Suppressor macrophage treated with lipopolysaccharide for 4 hours (primary cell): ENCODE measurements at places on chromosomes 6 and 20.

GRCh38 chr6:3351829-3352524 is 93.2 kb downstream of the PSMG4 start:
- DNase-seq, result no peak

- no peak for DNase-seq
Observed at GRCh38 chr20:46999801-47000465, 105.3 kb downstream of the EYA2 start.

DNA sequence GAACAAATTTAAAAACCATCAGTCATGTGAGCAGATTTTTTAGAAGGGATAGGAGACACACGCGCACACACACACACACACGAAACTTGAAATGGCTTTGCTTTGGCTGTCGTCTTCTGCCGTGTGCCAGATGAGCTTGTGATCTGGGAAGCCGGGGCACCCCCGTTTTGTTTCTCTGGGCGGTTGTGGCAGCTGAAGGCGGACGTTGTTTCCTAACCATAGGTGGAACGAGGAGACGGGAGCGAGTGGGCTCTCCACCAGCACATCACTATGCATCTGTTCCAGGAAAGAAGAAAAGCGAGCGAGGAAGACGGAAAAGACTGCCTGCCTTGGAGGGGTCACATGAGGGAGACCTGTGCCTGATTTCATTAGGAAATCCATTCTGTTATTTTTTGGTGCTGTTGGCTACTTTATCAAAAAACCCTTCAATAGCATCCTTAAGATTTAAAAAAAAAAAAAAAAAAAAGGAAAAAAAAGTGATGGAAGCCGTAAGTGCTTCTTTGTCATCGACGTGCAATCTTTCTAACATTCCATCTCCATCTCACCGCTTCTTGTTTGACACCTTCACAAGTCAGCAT is 142.1 kb downstream of the DTNBP1 start:
- no peak for DNase-seq

DNA sequence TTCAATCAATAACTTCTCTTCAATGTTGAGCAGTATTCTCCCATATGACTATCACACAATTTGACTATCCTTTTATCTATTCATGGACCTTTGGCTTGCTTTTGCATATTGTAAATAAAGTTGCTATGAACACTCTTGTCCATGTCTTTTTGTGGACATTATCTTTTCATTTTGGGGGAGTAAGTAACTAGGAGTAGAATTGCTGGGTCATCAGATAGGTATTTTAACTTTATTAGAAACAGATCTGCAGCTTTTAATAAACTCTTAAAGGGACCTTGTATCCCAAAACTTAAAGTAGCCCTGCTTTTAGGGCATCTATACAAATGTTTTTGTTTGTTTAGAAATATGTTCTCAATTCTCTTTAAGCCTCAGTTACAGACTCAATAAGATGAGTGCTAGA is 614.2 kb upstream of the CITED2 start:
- no peak for DNase-seq

- DNase-seq, result peak; percentile 23
Observed at GRCh38 chr20:20582734-20583133, 129.7 kb downstream of the RALGAPA2 start.

- no peak for DNase-seq
Observed at GRCh38 chr6:98942263-98942803, 5.4 kb downstream of the FBXL4 start.

- DNase-seq, result no peak
Observed at GRCh38 chr20:62892348-62893304, 31.0 kb upstream of the TCFL5 start.

DNA sequence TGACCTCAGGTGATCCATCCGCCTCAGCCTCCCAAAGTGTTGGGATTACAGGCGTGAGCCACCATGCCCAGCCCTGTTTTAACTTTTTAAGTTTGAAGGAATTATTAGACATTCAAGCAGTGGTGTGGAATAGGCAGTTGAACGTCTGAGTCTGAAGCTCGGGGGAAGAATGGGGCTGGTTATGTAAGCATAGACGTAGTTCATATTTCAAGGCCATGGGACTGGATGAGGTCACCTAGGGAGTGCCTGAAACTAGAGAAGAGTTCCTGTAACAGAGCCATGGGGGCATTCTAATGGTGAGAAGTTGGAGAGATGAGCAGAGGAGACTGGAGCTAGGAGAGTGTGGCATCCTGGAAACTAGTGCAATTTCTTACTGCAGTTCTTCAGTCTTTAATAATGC is 6.4 kb downstream of the CDKAL1 start:
- peak; percentile 62 for DNase-seq

- peak; percentile 36 for DNase-seq
Observed at GRCh38 chr6:161748535-161749416, 474.9 kb upstream of the AGPAT4 start.

GRCh38 chr6:156555116-156555515 is 222.1 kb upstream of the ARID1B start:
- no peak for DNase-seq

DNA sequence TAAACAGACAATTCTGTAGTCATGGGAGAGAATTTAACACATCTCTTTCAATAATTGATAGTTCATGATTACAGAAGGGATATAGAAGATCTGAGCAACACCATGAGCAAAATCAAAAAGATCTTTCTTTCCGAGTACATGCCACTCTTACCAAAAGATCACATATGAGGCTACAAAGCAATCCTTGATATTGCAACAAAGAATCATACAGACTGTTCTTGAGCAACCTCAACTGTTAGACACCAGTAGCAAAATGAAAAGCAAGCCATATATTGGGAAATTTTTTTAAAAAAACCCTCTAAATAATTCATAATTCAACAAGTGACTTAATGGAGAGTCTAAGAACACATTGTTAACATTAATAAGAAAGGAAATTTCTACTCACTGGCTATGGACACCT is 3.6 kb upstream of the CD83 start:
- DNase-seq, result peak; percentile 67

- DNase-seq, result no peak
Observed at GRCh38 chr6:159934181-159934580, 34.7 kb upstream of the IGF2R start.

DNA sequence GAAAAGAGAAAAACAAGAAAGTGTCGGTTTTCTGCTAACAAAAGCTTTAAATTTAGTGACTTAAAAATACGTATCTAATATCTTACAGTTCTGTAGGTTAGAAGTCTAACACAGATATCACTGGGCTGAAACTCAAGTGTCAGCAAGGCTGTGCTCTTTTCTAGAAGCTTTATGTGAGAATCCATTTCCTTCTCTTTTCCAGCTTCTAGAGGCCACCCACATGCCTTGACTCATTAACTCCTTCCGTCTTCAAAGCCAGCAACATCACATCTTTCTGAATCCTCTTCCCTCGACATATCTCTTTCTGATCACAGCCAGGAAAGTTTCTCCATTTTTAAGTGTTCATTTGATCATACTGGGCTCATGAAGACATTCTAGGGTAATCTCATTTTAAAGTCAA is 262.0 kb downstream of the MAFB start:
- DNase-seq, result peak; percentile 77

- DNase-seq, result no peak
Observed at GRCh38 chr6:38198219-38198618, 378.7 kb downstream of the ZFAND3 start.

DNA sequence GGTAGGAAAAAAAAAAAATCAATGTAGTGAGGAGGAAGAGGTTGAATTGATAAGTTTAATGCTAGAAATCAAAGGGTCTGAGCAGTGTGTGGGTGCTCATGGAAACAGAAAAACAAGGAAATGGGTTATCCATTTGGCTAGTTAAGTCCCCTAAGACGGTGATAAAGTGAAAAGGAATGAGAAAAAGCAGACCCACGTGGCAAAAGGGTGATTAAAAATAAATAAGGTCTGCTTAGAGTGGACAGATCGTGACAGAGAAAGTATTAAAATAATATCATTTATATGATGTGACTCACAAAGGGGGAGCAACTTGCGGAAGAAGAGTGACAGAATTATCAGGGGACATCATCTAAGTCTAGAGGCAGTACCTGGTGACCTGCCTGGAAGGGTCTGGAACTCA is 251.7 kb upstream of the THEMIS start:
- no peak for DNase-seq

DNA sequence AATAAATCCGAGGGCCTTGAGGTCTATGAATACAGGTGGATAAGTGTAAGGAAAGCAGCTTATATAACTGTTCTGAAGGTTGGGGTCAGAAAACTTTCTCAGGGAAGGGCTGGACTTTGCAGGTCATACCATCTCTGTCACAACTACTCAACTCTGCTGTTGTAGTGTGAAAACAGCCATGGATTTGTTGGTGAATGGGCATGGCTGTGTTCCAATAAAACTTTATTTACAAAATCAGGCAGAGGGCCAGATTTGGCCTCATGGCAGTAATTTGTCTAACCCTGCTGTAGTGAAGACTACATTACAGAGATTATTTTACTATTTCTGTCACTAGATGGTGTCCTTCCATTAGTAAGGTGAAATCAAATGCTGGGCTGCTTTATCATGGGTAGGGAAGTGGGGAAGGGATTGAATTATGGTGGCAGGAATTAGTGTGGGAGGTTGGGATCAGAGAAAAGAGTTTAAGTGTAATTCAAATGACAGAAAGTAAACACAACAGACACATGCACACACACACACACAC is 409.6 kb upstream of the CHD6 start:
- DNase-seq, result no peak

GRCh38 chr6:56416247-56416646 is 168.9 kb upstream of the COL21A1 start:
- DNase-seq, result no peak

DNA sequence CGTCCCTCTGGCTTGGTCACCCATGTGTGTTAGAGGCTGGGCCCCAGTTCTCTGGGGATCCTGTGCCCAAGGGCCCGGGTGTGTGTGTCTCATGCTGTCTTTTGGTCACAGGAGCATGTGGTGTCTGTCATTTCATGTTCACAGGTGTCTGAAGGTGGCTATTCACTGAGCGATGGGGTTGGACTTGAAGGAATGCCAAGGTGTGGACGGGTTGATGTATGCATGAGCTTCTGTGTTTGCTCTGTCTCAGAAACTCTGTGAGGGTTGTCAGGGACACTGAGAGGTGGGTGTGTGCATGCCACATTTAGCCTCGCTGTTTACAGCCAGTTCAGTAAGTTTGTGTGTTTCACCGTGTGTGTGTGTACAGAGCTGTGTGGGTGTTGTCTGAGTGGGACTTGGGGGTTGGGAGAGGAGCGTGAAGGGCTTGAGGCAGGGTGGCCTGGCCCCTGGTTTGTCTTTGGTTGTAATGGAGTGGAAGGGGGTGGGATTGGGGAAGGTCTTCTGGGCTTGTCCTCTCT is 1.2 kb downstream of the DDR1 start:
- no peak for DNase-seq

DNA sequence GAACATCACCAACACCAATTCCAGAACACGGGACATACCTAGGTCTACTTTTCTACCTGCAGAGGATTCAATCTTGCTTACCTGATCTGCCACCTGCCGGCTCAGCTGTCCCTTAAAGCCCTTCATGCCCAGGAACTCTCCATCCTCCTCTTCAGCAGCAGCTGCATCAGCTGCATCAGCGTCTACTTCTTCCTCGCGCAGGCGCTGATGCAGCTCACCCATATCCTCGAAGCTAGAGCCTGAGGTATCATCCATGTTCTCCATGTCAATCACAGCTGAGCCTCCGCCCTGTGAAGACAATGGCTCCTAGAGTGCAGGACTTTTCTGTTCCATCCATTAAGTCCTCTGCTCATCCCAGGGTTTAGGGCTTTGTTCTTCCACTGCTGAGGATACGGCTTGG is 918 bp downstream of the YIPF3 start:
- DNase-seq, result no peak

- DNase-seq, result no peak
Observed at GRCh38 chr6:124389127-124389526, 573.1 kb upstream of the RNF217 start.

DNA sequence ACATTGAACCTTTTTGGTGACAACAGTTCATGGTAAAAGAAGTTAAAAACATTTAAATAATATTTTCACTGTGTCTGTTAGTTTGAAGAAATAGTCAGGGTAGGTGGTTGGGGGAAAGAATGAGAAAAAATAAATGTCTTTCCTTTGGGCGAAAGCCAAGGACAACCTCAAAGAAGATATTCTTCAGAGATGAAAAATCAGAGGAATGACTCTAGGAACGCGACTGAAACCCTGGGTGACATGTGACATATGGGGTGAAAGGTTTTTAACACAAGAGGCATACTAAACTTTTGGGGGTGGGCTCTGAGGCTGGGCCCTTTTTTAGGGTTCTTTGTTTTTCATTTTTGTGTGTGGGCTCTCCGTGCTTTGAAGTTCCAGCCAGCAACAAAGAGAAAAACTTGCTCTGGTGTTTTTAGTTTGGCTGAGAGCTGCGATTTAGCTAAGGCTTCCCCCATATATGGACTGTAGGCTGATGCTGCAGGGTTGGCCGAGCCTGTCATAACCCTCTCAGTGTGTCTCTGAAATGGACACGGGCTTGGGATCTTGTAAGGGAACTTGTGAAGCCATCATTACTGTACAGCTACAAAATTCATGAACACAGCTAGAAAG is 610.1 kb upstream of the ARID1B start:
- no peak for DNase-seq

DNA sequence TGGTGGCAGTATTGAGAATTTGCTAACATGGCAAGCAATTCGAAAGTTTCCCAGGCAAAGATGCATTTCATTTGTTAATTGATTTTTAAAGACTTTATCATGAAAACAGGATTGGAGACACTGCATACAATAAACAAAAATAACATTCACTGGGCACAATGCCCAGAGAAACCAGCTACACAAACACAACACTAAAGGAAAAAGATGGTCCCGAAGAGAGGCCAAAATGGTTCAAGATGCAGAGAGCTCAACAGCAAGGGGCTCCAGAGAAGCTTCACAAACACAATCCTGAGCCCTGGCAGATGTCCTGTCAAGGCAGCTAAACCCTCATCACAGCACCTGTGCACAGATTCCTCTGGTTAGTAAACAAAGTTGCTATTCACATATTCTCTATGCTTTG is 79.3 kb downstream of the INSM1 start:
- no peak for DNase-seq

GRCh38 chr20:11986954-11987353 is 69.3 kb downstream of the BTBD3 start:
- no peak for DNase-seq

DNA sequence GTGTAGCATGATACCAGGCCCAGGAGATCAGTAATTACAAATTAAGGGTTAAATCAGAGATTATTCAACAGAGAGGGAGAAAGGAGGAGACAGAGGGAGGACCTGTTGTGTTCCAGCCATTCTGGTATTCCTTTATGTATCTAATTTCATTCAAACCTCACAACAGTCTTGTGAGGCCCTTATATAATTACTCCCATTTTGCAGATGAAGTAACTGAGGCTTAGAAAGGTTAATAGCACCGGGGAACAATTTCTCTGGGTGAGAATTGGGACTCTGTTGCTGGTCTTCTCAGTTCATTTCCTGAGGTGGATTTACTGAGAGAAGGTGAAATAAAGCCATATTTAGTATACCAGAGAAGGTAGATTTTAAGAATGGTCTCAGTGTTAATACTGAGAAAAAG is 66.6 kb downstream of the C6orf52 start:
- no peak for DNase-seq

- peak; percentile 71 for DNase-seq
Observed at GRCh38 chr6:15329197-15329671, 83.4 kb downstream of the JARID2 start.

- DNase-seq, result peak; percentile 75
Observed at GRCh38 chr6:53483423-53484353, 61.2 kb downstream of the GCLC start.

GRCh38 chr20:15220778-15221565 is 883.6 kb upstream of the FLRT3 start:
- DNase-seq, result no peak

GRCh38 chr20:20214757-20215275 is 153.1 kb upstream of the INSM1 start:
- DNase-seq, result no peak

- no peak for DNase-seq
Observed at GRCh38 chr6:167932468-167933276, 64.8 kb upstream of the KIF25 start.
